ENCODE measurements at places on chromosomes 5 and 9.

GRCh38 chr5:2688586-2688985, 62.9 kb downstream of the IRX2 start:
- DNase-seq, result no peak

DNA sequence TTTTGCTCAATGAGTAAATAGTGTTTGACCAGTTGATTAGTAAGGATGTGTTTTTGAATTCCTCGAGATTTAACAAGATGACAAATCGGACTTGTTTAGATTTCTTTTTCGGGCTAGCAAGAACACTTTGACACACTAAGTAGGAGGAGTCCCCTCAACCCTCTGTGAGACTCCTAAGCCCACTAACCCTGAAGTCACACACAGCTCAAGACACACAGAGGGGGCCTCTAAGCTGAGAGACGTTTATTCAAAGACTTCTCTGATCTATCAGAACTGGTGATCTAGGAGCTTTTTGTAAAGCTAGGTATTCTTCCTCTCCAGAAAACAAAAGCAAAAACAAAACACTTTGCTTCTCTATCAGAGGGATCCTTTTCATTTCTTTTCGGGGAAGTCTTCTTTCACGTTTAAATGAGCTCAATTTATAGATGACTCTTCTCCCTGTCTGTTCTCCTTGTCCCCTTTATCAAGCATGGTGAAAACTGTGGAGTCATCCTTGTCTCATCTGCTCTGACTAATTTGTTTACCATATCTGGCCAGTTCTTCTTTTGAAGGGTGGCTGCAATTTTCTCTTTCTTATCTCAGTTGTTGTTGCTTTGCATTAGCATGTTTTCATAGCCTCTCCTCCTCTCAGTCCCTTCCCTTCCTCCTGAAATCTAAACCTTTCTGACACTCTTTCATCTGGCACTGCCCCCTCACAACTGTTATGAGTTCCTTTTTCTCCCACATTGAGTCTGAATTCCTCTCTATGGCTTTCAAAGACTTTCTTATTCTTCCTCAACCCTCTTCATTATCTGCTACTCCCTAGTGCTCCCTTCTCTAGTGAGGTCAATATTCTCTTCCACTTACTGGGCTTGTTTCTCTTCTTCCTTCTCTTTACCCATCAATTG, 68.5 kb upstream of the RAI14 start:
- DNase-seq, result no peak

- DNase-seq, result no peak
These were observed 492.6 kb upstream of the BRINP1 start for GRCh38 chr9:119861842-119862241.

GRCh38 chr5:134523543-134524271, 1.8 kb upstream of the JADE2 start:
- no peak for DNase-seq

GRCh38 chr5:164672931-164673694, 1167.7 kb downstream of the MAT2B start:
- DNase-seq, result peak; percentile 33

DNA sequence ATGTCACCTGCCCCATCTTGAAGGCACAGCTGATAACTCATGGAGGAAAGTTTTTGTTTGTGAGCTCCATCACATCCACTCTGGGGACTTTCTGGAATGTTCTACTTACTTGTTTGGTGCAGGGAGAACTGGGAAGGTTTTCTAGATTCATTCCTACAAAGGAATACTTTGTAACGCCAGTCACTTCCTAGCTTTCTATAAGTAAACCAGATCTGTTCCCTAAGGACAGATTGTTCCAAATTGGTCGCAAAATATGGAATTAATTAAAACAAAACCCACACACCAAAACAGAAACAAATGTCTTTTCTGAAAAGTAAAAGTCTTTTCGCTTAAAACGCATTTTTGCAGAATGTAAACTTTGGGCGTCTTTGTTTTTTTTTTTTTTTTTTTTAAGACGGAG, 167.6 kb downstream of the PDZD2 start:
- DNase-seq, result no peak

DNA sequence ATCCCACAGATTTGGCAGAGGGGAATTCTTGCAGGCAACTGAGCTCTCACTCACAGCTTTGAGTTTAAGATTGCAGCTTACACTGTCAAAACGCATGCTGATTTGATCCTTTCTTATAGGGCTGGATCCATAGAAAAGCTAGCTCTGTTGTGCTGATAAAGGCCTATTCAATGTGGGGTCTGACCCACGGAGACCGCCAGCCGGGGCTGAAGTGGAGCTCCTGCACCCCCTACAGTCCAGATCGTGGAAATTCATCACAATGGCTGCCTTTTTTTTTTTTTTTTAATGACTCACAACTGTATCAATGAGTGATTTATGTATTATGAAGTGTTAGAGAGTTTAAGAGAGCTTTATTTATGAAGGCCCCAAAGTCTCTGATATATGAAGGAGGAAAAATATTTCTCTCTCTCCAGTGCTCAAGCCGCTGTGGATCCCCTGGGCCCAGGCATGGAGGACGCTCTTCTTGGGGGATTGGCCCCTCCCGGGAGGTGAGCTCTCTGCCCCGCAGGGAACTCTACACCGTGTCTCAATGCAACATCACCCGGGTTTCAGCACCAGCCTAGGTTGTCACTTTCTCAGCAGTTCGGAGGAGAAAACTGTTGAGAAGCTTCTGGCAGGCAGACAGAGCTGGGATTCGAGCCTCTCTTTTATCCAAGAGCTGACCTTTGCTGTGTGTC, 700.2 kb downstream of the IRX1 start:
- no peak for DNase-seq

- no peak for DNase-seq
These were observed 83.4 kb downstream of the LIFR start for GRCh38 chr5:38473008-38473407.
